ENCODE measurements at places on chromosomes 12 and 14. TPM values are rescaled to one million over a fixed set of nuclear protein-coding genes. Genes with fewer than 3 reads are reported as not detected.

GRCh38 chr12:69676257-69677012, 22.7 kb downstream of the BEST3 start:
- no peak for DNase-seq

GRCh38 chr14:92928258-92928629, 5.3 kb downstream of the CHGA start:
- DNase-seq, result no peak

GRCh38 chr12:43022838-43023237, 433.3 kb upstream of the PRICKLE1 start:
- DNase-seq, result no peak

DNA sequence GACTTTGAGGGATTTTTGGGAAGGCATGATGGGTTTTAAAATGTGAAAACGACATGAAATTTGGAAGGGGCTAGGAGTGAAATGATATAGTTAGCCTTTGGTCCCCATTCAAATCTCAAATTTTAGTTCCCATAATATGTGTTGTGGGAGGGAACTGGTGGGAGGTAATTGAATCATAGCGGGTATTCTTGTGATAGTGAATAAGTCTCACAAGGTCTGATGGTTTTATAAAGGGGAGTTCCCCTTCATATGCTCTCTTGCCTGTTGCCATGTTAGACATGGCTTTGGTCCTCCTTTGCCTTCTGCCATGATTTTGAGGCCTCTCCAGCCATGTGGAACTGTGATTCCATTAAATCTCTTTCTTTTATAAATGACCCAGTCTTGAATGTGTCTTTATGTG, 72.8 kb downstream of the SLC16A7 start:
- DNase-seq, result no peak

The NRXN3 gene
- total RNA-seq, result not detected

The ARID4A gene
- total RNA-seq, result 84.1 TPM

The TAS2R19 gene
- total RNA-seq, result 2.1 TPM

The CLMN gene
- total RNA-seq, result 0.22 TPM

The RNASE3 gene
- total RNA-seq, result not detected
